Activated naive CD4-positive, alpha-beta T cell treated with anti-CD3 and anti-CD28 coated beads, Interleukin-2, amount 10 ng/mL, durations not matched to agents 7 days and 5 days (primary cell): ENCODE measurements at places on chromosomes 3 and 15.

- DNase-seq: no peak
Observed at GRCh38 chr15:73809728-73810501, 56.8 kb upstream of the INSYN1 start.

GRCh38 chr15:49875392-49875791 lies 243.6 kb downstream of the ATP8B4 start:
- DNase-seq: no peak

DNA sequence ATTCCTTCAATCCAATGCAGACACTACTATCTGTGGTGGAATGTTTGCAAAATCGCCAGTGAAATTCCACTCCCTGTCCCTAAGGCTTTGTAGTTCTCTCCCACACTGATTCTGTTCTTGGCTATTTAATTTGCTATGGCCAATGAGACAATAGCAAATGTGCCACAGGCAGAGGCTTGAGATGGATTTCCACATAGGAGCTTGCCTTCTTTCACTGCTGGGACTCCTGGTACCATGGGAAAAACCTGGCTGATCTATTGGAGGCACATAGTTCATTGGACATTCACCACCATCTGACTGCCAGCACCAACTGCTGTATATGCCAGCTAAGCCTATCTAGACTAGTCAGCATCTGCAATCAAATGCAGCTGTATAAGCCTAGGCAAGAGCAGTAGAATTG lies 103.8 kb downstream of the NR1D2 start:
- DNase-seq: no peak

GRCh38 chr3:183400352-183400751 lies 28.1 kb downstream of the MCF2L2 start:
- DNase-seq: no peak

GRCh38 chr3:138964264-138964663 lies 17.2 kb downstream of the FOXL2NB start:
- no peak for DNase-seq

GRCh38 chr3:192834428-192834827 lies 83.2 kb downstream of the MB21D2 start:
- no peak for DNase-seq

- peak; percentile 88 for DNase-seq
Observed at GRCh38 chr3:13346481-13347389, 73.4 kb downstream of the NUP210 start.

- no peak for DNase-seq
Observed at GRCh38 chr3:35524856-35525255, 114.5 kb upstream of the ARPP21 start.
